Activated naive CD8-positive, alpha-beta T cell treated with anti-CD3 and anti-CD28 coated beads, Interleukin-2, amount 10 ng/mL, durations not matched to agents 7 days and 5 days (primary cell): ENCODE measurements at places on chromosomes 12 and 14.

DNA sequence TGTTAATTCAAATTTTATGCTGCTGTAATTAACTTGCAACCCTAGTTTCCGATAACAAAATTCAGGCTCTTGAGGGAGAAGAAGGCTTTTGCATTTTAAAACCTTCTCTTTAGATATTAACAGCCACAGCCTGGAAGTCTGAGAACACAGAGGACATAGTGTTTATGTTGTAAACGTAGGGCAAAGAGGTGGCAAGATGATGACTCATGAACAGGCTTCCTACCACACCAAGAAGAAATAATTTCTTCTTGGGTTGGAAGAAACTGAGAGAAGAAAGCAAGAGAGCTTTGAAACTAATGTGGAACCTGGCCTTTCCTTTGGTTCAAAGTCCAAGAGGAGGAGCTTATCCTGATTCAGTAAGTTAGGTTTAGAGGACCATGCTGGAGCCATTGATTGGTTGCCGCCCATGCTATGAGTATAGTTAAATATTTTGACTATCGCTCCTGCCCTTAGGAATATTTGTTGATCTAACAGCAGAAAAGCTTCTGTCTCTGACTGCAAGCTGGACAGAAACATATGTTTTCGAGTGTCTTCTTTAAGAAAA lies 31.8 kb downstream of the CCDC198 start:
- no peak for DNase-seq

GRCh38 chr12:86264451-86265328 lies 8.5 kb upstream of the MGAT4C start:
- DNase-seq: no peak

GRCh38 chr12:95022477-95022876 lies 19.0 kb upstream of the NDUFA12 start:
- no peak for DNase-seq

GRCh38 chr14:105223260-105223659 lies 25.1 kb upstream of the BTBD6 start:
- no peak for DNase-seq

DNA sequence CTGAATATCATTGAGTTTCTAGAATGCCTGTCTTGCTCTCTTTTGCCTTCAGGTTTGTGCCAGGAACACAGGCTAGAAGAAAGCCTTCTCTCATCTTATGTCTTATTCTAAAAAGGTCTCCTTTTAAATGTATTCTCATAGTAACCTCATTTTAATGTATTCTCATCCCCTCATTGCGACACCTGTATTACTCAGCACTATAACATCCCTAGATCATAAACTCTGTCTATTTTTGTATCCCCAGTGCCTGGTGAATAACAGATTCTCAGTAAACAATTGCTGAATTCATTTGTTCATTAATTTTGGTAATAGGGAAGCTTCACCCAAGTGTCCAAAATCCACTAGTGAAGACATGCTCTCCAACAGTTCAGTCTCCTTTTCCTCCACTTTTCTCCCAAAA lies 8.8 kb upstream of the LRRK2 start:
- no peak for DNase-seq

DNA sequence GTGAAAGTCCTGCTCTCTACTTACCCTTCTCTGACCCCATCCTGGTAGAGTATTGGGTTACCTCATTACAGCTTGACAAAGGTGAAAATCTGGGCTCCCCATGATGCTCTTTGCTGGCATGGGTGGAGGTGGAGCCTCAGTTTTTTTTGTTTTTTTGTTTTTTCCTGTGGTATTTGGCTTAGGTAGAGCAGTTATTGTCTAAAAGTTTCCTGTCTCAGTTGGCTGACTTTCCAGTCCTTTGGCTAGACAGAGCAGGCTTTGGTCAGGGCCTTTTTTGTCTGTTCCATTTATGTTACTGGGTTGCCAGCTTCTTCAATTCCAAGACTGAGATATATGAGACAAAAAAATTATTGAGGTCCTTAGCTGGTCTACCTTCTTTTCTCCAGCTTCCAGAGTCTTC lies 163.4 kb downstream of the GALC start:
- no peak for DNase-seq
